WERI-Rb-1 (cell line): ENCODE measurements at places on chromosomes 7 and 10.

- no peak for DNase-seq
These were observed 17.1 kb downstream of the ZNF485 start for GRCh38 chr10:43623351-43623750.

DNA sequence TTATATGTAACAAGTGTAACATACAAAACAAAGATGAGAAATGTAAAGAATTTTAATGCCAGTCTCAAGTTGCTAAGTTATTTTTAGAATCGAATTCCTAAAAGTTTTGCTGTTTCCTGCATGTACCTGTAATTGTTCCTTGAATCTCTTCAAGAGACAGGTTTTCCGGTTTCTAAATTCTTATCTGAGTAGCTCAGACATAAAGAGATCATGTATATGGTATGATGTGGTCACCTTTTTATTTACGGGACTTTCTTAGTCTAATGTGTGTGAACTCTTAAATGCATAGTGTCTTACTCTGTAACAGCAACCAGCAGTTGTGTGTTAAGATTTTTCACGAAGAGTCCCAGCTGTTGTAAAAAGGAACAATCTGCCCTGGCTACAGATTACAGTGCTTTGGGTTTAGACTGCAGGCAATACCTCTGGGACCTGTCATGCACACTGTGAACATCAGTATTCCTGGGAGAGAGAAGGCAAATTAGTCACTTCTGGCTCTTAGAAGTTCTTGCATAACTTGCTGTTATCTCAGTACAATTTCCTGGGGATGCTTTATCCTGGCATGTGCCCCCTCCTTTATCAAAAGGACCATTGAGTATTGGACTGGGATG lies 263.4 kb downstream of the BICC1 start:
- DNase-seq, result no peak

DNA sequence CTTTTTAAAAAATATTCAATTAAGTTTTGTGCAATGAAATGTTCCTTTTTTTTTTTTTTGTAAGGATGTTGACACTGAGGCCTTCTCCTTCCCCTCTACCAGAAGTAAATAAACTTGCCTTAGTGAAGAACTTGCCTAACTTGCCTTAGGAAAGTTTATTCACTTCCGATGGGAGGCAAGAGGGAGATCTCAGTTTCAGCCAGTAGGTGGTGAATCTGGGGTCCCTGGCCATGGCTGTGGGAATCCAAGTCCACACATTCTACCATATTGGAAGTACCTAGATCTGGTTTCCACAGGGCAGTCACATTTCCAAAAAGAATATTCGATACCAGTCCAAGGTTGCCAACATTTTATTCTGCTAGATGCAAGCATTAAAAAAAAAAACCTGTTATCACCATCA lies 270.9 kb downstream of the CCSER2 start:
- DNase-seq, result no peak

GRCh38 chr10:117861329-117861728 lies 185.4 kb downstream of the RAB11FIP2 start:
- DNase-seq, result no peak

GRCh38 chr7:157678501-157678900 lies 341.7 kb downstream of the DNAJB6 start:
- DNase-seq, result no peak

GRCh38 chr10:98295907-98296306 lies 27.9 kb upstream of the LOXL4 start:
- DNase-seq, result peak; percentile 61

- no peak for DNase-seq
These were observed 18.9 kb downstream of the BHLHA15 start for GRCh38 chr7:98229991-98230745.
